ENCODE measurements at places on chromosomes 2 and 18.
A peak's percentile ranks its signal among the peaks of the same experiment; 100 is the strongest.

- DNase-seq: no peak
These were observed 11.8 kb downstream of the TPGS2 start for GRCh38 chr18:36817039-36817438.

- no peak for DNase-seq
These were observed 28.3 kb downstream of the CREB1 start for GRCh38 chr2:207558079-207558491.

DNA sequence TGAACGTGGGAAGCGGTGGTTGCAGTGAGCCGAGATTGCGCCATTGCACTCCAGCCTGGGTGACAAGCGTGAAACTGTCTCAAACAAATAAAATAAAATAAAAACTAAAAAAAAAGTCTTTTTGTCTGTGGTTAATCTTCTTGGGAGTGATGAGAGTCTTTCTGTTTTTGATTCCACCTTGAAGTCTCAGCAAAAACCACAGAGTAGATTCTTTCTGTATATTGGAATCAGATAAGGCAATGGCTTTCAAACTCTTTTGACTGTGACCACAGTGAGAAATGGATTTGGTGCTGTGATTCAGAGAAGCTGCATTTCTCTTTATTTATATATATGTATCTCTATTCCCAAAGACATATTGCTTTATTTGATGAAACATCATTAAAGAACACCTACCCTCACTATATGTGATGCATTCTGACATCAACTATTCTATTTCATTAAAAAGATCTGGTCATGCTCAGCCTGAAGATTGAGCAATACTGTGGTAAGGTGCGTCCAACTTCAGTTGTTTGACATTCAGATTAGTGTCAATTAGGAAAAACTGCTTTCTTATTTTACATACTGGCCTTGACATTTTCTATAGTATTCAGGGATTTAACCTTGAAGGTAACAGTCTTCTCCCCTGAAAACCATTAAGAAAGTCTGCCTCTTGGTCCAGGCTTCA, 15.6 kb downstream of the HRH4 start:
- no peak for DNase-seq

- DNase-seq: no peak
These were observed 151.2 kb upstream of the HS6ST1 start for GRCh38 chr2:128469875-128470274.

- DNase-seq: no peak
These were observed 153.7 kb downstream of the SOX11 start for GRCh38 chr2:5845798-5846330.

GRCh38 chr2:212539072-212539880, 674 bp upstream of the ERBB4 start:
- DNase-seq: peak; percentile 16

- no peak for DNase-seq
These were observed 678.0 kb upstream of the CDH2 start for GRCh38 chr18:28854964-28855363.

DNA sequence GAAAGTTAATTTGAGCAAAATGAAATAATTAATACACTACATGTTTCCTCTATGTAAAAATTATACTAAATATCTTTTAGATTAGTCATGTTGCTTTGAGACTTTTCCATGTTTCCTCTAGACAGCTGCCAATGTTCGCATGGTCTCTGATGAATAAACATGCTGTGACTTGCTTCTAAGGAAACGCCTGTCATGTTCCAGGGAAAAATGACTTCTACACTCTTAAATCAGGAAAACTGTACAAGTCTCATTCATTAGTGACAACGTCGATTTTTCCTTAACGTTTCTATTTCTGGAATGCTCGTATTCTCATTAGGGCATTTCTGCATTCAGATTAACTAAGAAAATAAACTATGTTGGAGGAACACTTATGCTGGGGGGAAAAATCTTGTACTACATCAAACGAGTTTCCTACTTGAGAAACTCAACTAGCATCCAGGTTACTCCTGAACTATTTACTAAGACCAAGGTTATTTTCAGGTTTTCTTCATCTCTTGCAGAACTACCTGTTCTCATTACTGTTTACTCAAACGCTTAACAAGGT, 1.6 kb downstream of the COBLL1 start:
- DNase-seq: no peak

GRCh38 chr2:165536851-165537499, 67.5 kb downstream of the CSRNP3 start:
- DNase-seq: no peak

DNA sequence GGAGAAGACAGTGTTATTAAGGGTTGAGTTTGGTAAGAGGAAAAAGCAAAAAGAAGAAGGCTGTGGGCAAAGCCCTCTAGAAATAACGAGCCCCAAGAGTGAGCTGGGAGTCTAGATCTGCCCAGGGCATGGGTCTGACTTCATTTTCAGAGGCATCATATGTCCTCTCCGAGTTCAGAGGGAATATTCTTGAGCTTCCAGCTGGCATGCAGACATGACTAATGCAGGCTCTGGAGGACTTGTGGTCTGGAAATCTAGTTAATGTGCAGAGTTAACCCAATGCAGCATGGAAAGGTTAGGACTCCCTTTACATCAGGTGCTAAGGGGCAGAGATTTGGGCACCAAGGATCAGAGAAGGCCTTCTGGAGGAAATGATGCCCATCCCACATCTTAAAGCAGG, 7.3 kb downstream of the ACMSD start:
- no peak for DNase-seq

DNA sequence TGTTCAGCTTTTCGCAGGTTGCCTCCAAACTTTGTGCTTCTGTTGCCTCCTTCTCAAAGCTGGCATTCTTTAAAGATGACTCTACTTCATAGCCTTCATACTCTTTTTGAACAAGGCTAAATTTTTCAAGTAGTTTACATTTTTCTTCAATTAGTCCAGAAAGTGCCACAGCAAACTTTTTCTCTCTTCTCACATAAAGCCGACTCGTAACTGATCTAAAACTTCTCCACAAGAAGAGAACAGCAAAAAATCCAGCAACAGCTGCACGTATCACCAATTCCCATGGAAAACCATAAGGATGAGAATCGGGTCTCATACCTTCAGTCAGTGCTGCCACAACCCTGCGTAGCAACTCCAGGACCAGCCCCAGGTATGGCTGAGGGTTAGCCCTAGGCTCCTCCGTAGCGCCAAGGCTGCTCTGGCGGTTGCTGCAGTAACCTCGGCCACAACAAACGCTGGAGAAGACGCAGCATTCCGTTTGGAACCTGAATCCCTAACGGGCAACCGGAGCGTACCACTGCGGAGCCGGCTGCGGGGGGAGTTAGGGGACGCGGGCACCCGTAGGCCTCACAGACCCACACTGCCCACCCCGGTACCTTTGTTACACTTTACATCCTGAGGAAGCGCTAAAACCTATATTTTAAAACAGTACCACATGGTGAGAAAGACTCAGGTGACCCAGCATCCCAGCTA, at the start of gene CTAGE1:
CTAGE1 (minus strand) TSS at position 420 of the 693 bp plus-strand sequence; CDS start at position 316, 104 bp downstream.
- DNase-seq: no peak

GRCh38 chr2:142938240-142938639, 60.8 kb downstream of the KYNU start:
- DNase-seq: no peak
